T1000 (cell line): ENCODE measurements at places on chromosomes 6 and 20.
A peak's percentile ranks its signal among the peaks of the same experiment; 100 is the strongest.

GRCh38 chr6:32116674-32117073, 7.5 kb upstream of the TNXB start:
- no peak for DNase-seq

- no peak for DNase-seq
These were observed 281.2 kb upstream of the SUPT3H start for GRCh38 chr6:45658958-45659357.

- DNase-seq = no peak
These were observed 142.4 kb upstream of the SLC24A3 start for GRCh38 chr20:19070026-19070425.

DNA sequence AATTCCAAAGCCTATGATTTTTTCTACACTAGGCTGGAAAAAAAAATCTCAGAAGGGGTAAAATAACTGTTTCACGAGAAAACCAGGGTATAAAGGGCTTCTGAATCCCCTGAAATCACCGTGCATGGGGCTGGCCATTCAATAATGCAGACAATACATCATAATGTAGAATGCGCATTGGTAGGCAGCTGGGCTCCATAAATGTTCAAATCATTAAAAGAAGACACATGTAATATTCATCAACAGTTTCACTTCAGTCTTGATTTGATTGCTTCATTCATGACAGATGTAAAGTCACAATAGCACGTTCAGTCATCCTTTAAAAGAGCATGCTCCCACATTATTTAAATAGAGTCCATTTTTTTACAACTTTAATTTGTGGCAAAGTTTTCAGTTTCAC, 20.5 kb downstream of the PTCHD4 start:
- no peak for DNase-seq

DNA sequence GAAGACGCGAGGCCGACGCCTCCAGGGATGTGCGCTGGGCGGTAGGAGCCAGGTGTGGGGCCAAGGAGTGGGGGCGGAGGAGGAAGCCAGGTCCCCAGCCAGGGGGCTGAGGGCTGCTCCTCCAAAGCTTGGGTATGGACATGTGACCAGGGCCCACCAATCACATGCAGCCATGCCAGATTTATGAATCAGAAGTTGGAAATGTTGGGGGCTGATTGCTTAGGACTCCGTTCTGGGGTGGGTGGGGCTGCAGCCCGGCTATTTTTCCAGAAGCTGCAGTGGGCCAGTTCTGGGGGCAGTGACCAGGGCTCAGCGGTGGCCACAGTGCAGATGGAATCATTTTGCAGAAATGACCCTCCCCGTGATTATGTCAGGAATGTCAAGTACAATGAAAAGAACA, 96.0 kb downstream of the CEBPB start:
- DNase-seq = peak; percentile 71

DNA sequence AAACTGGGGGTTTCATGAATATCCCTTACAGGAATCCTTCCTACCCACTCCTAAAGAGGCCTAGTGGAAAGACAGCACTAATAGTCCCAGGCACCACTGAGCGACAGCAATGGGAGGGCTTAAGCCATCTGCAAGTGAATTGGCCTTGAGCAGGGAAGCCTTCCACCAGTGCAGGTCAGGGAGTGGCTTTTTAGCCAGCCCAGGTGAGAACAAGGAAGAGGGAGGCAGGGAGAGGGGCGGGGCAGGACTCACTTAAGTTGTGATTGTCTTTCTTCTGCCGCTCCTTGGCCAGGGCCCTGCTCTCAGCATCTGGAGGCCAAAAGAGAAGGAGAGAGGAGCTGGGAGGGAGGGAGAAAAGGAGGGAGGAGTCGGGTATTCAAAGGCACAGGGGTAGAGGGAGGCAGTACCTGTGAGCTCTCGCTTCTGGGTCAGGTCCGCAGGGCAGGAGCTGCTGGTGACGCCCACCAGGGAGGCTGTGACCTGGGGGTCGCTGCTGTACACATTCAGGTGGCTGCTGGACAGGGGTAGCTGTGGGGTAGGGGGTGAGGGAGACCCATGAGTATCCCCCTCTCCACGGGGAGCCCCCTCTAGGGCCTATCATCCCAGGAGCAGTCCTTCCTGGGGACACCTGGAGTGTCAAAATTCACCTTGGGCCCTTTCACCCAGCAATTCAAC, 47.8 kb downstream of the TFEB start:
- no peak for DNase-seq

GRCh38 chr6:41561931-41562911, 16.0 kb downstream of the FOXP4 start:
- DNase-seq = no peak

- no peak for DNase-seq
These were observed 599.4 kb upstream of the CITED2 start for GRCh38 chr6:139973669-139974344.

DNA sequence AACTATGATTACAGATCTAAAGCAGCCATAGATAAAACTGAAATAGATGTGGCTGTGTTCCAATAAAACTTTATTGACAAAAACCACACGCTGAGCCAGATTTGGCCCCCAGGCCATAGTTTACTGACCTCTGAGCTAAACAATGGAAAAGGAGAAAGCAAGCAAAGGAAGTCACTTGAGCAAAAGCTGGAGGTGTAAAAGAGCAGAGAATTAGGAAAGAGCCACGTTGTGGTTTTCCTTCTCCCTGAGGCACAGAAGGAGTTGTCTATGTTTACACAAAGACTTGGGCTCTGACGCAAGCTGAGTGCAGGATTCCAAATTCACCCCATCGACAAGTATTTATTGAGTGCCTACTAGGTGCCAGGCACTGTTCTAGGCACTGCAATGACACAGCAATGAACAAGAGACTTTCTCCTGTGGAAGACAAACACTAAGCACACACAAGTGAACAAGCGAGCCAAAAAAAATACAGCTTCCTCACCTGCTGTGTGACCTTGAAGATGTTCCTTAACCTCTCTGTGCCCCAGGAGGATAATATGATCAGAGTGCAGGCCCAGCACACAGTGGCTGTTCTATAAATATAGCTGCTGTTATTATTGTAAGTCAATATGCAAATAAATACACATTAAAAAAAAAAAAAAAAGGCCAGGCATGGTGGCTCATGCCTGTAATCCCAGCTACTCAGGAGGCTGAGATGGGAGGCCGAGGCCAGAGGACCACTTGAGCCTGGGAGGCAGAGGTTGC, 75.4 kb upstream of the PTPN1 start:
- DNase-seq = peak; percentile 31

DNA sequence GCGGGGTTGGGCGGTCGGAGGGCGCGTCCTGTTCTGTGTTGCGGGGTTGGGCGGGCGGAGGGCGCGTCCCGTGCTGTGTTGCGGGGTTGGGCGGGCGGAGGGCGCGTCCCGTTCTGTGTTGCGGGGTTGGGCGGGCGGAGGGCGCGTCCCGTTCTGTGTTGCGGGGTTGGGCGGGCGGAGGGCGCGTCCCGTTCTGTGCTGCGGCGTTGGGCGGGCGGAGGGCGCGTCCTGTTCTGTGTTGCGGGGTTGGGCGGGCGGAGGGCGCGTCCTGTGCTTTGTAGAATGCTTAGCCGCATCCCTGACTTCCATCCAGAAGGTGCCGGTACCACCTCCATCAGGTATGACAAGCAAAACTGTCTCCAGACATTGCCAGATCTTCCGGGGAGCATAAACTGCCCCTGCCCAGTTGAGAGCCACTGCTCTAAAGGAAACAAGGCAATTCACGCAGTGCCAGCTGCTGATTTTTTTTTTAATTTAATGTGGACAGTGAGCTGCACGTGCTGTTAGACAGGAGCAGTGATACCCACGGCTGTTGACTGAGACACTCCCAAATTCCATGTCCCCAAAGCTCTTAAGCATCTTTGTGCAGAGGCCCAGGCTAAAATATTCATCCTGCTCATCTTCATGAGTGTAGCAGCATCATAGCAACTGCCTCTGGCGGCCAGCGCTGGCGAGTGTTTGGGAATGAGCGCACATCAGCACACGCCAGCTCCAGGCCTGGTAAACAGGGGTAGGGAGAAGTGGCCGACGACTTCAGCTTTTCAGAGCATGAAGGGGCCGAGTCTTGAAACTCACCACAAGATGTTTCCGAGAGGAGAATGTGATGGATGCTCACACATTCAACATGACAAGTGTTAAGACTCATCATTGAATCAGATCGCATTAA, 284.4 kb upstream of the CDH4 start:
- no peak for DNase-seq

- peak; percentile 23 for DNase-seq
These were observed 455.6 kb downstream of the MAFB start for GRCh38 chr20:40233406-40233805.

DNA sequence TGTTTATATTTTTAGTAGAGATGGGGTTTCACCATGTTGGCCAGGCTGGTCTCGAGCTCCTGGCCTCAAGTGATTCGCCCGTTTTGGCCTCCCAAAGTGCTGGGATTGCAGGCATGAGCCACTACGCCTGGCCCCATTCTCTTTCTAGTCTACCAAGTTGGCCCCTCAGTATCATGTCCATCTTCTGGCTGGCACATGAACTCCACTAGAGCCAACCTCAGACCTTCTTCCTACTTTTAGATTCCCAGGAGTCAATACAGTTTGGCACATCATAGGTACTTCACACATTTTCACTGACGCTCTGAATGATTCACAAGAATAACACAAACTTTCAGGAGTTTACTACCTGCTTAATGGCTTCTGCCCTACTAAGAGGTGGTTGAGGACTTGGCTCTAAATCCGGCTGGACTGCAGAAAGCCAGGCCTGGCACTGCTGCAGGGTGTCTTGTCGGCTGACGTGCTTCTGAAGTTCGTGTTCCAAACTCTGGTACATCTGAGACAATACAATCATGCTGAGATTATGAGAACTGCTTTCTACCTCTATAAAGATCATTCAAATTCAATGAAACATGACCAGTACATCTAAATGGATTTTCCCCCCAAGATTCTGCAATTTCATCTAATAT, 293.3 kb downstream of the SYNE1 start:
- DNase-seq = no peak

GRCh38 chr6:44837741-44838140, 450.2 kb downstream of the CDC5L start:
- DNase-seq = no peak

DNA sequence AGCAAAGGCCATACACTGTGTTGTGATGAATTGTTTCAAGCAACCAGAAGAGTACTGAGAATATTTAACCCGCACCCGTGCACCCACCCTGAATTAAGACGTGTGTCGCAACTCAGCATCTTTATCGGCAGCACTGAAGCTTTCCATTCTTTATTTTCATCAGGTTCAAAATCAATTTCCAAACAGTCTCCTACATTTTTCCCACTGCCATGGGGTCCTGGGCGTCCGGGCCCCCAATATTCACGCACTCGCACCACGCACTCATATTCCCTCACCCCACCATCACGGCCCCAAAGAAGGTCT, 1.8 kb downstream of the LTB start:
- no peak for DNase-seq

DNA sequence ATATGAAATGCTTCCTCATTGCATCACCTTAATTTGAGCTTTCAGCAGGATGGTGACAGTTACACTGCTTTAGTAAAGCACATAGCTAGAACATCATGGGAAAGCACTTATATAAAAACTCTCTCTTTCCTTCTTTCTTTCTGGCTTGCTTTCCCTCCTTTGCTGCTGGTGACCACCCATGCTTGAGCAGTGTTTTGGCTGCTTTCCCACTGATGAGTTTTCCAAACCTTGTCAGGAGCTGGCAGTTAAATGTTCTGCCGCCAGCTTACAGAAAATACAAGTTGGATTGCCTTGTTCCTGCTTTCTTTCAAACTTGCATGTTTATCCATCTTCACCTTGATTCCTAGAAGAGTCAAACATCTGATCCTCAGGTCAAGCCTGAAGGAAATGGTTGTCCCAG, 323.9 kb downstream of the FOXA2 start:
- no peak for DNase-seq

DNA sequence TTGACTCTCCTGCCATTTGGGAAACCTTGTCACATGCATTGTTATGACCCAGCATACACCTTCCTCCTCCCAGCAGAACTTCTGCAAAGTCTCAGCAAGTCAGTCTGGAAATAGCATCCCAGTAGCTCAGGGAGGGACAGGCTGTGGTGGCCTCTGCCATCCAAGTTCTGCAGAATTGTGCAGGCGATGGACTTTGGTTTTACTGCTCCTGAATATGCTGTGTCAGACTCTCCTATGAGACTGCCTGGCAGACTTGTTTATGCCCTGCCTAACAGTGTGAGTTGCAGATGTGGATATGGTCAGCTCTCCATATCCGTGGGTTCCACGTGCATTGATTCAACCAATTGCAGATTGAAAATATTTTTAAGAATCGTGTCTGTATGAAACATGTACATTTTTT, 52.8 kb downstream of the SNRNP48 start:
- no peak for DNase-seq

DNA sequence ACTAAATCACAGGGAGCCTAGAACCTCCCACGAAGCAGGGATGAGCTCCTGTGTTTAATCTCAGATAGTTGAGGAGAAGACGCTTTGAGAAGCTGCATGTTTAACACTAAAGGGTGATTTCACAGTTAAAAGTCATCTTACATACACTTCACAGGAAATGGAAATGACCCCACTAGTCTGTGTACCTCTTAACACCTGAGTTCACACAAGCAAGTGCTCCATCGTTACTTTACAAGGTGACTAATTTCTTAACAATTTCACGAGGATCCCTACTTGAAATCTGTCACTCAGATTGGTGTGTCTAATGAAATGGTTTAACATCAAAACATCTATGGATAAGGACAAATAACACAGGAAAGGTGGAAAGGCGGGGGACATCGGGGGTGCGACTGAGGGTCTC, 93.8 kb upstream of the RPS6KA2 start:
- no peak for DNase-seq

DNA sequence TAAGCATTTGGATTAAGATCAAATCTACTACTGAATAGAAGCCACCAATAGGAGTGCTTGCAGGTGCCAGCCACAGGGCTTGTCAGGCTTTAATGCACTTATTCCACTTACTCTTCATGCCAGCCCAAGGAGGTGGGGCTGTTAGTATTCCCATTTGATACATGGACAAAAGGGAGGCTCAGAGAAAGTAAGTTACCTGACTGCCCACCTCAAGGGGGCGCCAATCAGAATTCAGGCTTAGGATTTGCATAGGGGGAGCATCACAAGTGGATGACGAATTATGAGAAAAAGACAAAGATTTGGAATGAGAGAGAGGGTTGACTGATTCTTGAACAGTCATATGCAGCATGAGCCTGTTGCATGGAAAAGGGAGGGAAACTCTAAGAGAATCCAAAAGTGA, 188.4 kb upstream of the TSHZ2 start:
- DNase-seq = no peak

GRCh38 chr6:120005292-120005976, 655.9 kb upstream of the MAN1A1 start:
- no peak for DNase-seq

GRCh38 chr6:73200735-73201134, 24.6 kb downstream of the KHDC1L start:
- no peak for DNase-seq

DNA sequence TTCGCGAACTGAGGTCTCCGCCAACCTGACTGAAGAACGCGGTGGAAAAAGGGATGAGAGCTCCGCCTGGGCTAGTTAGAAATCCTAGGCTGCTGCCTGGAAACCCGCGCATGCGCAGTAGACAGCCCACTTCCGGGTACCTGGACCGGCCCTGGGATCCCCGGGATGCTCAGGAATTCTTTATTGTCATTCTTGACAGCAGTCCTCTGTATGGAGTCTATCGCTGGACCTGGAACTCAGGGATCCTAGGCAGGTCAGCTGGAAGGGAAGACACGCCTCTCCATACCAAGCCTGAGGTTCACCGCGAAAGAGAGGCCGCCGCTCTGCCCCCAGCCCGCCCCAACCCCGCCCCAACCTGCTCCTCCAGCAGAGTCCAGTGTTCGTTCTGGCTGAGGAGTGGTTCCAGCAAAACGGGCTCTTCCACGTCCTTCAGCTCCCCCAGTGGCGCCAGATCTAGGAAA, 1379.2 kb upstream of the DEFB115 start:
- DNase-seq = peak; percentile 17
